NCI-H2029 treated with DMSO at 0.1 percent for 48 hours (cell line): ENCODE measurements at places on chromosomes 2 and 18.
A peak's percentile ranks its signal among the peaks of the same experiment; 100 is the strongest.

- DNase-seq, result no peak
Observed at GRCh38 chr2:164843346-164843911, 1.8 kb upstream of the COBLL1 start.

DNA sequence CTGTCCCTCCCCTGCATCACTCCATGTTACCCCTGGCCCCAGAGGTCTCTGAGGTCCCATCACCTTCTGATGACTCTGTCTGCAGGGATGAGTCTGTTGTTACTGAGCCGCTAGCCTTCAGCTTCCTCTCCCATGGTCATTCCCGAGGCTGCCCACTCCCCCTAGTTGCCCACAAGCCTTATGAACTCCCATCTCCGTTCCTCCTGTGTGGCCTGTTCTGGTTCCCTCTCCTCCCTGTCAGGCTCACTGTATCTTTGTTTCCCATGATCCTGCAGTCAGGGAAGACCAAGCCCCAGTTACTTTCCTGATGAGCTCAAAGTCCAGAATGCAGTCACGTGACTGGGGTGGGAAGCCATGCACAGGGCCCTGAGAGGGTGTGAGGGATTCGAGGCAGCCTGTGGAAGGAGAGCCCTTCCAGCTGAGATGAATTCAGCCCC lies 39.5 kb downstream of the INPP4A start:
- DNase-seq, result no peak

- no peak for DNase-seq
Observed at GRCh38 chr2:142030735-142031134, 100.1 kb downstream of the LRP1B start.

DNA sequence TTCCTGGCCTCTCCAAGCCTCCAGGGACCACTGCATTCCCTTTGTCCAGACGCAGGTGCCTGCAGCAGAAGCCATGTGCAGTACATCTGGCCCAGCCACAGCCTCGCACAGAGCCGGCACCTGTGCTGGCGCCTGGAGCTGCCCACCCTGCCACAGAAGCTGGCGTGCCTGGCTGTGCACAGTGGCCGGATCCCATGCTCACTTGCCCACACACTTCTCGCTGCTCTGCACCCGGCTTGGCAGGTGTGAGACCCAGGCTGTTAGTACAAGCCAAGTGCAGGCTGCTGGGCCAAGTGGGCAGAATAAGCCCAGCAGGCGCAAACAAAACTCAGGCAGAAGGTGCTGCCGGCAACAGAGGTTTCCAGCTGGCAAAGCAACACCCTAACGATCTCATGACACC lies 124.5 kb upstream of the CCDC150 start:
- peak; percentile 35 for DNase-seq

- DNase-seq, result no peak
Observed at GRCh38 chr2:40741532-40741931, 289.6 kb upstream of the SLC8A1 start.

- DNase-seq, result peak; percentile 72
Observed at GRCh38 chr2:100291152-100291970, 30.9 kb downstream of the LONRF2 start.

DNA sequence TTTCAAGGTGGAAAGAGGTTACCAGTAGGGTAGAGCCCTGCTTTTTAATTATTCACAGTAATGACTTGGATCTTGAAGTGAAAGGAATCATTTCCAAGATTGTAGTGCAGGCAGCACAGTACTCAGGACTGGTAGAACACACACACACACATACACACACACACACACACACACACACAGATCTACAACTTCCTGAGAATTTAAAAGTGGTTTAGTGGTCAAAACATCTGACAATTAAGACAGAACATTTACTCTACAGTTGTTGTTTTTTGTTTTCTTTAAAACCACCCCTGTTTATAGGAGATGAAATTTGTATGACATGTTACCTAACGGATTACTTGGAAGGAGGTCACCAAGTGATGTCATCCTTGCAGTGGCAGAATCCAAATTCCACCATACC lies 146.7 kb upstream of the VRK2 start:
- DNase-seq, result no peak

DNA sequence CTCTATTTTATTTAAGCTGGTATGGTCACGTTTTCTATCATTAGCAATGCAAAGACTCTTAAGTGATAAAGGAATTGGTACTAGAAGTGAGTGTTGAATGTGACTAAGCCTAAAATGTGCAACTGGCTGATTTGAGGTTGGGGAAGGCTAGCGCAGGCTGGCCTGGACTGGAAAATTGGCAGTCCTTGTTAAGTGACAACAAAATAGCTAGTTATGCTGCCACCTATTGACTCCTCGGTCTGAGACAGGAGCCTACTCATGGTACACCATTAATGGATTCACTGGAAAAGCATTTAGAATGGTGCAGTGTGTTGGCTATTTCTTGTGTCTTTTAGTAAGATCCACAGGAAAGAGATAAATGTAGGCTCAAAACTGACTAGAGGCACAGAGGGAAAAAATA lies 5.7 kb upstream of the WIPF1 start:
- DNase-seq, result peak; percentile 22

GRCh38 chr2:60507211-60507965 lies 46.1 kb downstream of the BCL11A start:
- no peak for DNase-seq
